ENCODE measurements at places on chromosomes 1 and 21. TPM values are rescaled to one million over a fixed set of nuclear protein-coding genes. Genes with fewer than 3 reads are reported as not detected.

Gene RPAP2
- total RNA-seq: 16.1 TPM

- DNase-seq: no peak
These were observed 3.8 kb downstream of the RGS2 start for GRCh38 chr1:192812420-192813209.

GRCh38 chr1:53465023-53465957, 6.1 kb downstream of the DMRTB1 start:
- DNase-seq: peak; percentile 14

DNA sequence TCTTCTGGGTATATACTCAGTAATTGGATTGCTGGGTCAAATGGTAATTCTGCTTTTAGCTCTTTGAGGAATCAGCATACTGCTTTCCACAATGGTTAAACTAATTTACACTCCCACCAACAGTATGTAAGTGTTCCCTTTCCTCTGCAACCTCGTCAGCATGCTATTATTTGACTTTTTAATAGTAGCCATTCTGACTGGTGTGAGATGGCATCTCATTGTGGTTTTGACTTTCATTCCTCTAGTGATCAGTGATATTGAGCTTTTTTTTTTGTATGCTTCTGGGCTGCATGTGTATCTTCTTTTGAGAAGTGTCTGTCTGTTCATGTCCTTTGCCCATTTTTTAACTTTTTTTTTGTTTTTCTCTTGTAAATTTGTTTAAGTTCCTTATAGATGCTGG, 279.4 kb downstream of the PTGER3 start:
- no peak for DNase-seq

DNA sequence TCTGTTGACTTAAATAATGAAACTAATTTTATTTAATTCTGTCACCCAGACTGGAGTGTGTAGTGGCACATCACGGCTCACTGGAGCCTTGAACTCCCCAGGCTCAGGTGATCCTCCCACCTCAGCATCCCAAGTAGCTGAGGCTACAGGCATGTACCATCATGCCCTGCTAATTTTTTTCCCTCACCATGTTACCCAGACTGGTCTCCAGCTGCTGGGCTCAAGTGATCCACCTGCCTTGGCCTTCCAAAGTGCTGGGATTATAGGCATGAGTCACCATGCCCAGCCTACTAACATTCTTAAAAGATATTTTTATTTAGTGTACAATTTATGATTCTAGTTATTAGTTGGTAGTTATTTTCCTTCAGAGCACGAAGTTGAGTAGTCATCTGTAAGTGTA, 49.5 kb downstream of the NRDC start:
- no peak for DNase-seq

Gene TLCD4
- 30.5 TPM for total RNA-seq

Gene LENEP
- not detected for total RNA-seq

- DNase-seq: peak; percentile 48
These were observed 1.3 kb upstream of the S100A10 start for GRCh38 chr1:151994956-151995355.

- DNase-seq: no peak
These were observed 403 bp downstream of the CCNL2 start for GRCh38 chr1:1398677-1399186.

Gene ANGPTL3
- not detected for total RNA-seq

DNA sequence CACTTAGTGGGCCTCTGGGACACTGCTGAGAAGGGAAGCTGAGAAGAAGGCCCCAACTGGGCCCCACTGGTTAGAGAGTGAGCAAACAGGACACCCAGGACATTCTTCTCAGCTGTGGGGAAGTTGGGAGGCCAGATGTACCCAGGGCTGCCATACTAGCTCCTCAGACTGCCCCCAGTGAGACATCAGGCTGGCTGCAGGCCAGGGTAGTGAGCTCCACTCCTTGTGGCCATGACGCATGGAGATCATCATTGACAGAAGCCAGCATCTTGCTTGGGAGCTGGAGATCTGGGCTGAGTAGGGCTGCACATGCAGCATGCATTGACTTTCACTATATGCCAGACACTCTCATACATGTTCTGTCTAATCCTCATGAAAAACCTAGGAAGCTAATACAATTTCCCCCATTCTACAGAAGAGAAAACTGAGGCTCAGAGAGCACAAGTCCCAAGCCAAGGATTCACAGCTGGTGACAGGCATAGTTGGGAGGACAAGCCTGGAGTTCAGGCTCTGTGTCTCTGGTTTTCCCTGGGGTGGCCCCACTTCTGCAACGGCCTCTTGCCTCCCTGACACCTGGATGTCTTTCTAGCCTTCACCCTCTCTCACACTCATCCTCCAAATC, 24.1 kb upstream of the MYCL start:
- no peak for DNase-seq

DNA sequence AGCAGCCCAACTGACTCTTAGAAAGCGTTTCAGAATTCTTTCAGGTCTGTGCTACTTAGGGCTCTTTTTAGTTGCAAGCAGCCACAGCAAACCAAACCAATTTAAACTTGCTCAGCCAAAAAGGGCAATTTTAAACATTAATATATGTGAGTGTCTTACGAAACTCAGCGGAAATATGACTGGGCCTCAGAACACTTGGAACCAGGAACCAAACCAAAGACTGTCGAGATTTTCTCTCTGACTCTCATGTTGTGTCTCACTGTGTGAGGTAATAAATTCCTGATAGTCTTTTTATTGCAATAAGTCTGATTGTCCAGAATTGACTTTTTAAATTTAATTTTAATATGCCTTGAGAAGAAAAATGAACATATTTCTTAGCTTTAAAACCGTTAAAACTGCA, 122.3 kb downstream of the SYF2 start:
- no peak for DNase-seq

DNA sequence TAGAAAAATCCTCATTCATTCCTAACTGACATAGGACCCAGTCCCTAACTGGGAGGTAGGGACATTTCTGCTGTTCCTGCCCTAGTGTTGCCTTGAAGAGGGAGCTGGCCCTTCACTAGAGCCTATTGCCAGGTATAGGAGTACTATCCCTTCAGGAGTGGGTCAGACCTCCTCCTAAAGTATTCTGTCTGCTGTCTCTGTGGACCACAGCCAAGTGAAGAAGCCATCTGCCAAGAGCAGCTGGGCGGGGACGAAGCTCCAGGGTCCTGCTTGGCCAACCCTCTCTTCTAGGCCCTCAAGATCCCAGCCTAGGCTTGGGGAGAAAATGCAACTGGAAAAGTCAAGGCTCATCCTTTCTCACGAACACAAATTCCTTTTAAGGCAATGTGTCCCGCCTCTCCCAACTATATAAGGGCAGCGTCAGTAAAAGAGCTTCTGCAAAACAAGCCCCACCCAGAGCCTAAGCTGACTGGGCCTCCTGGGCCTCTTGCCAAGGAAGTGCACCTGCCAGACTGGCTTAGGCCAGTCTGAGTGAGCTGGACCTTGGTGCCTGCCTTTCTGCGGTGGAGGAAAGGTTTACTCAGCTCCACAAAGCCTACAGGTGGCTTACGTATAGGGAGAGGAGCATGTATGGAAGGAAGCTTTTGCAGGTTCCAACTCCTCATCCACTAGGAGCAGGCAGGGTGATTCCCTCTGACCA, 638 bp upstream of the TUFT1 start:
- DNase-seq: peak; percentile 88

Gene RAVER2
- 15.4 TPM for total RNA-seq

DNA sequence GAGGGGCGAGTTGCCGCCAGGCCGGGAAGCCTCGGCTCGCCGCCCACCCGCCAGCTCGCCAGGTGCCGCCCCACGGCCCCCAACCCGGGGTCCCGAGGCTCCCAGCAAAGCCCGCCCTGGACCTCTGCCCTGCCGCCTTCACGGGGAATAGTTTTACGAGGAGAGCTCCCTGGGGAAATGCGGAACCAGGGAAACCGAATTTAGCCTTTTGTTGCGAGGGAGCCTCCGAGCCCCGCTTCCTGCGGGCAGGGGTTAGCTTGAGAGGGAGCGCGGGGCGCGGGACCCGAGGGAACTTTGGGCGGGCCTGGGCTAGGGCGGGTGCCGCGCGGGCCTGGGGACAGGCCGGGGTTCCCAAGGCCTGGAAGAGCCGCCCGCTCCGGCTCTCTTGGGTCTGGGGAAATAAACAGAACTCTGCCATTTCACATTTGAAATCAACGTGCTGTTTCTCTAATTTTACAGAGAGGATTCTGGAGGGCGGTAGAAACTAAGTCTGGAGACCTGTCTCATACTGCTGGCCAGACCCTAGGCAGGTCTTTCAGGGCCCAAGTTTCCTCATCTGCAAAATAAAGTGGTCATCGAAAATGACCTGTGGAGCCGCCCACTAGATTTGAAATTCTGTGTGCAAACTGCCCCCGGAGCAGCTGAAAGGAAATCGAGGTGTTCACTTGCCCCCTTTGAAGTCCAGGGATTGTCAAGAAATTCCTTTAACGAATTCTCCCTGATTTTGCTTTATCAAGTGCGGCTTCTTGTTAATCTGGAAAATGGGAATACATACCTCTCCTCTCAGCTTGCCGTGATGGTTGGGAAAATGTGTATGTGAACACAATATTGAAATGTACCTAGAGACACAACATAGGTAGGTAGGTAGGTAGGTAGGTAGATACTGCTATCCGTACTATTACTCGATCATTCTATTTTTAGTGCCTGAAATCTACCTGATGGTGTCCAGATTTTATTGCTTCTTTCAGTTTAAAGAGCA, 749 bp upstream of the GLUL start:
- peak; percentile 51 for DNase-seq

Gene PRUNE1
- 24.8 TPM for total RNA-seq

Gene PAPPA2
- 0.87 TPM for total RNA-seq

- DNase-seq: no peak
These were observed 973 bp downstream of the SDF4 start for GRCh38 chr1:1230656-1231399.

GRCh38 chr1:8396786-8397406, 79.0 kb downstream of the SLC45A1 start:
- no peak for DNase-seq

GRCh38 chr21:32312976-32313375, 14.3 kb downstream of the MRAP start:
- no peak for DNase-seq

- DNase-seq: no peak
These were observed 33.6 kb upstream of the LHX8 start for GRCh38 chr1:75100481-75101092.

- DNase-seq: no peak
These were observed 72.1 kb upstream of the DISP3 start for GRCh38 chr1:11406845-11407244.

GRCh38 chr1:235275836-235276235, 52.1 kb downstream of the ARID4B start:
- DNase-seq: no peak

Gene OR2T33
- not detected for total RNA-seq

DNA sequence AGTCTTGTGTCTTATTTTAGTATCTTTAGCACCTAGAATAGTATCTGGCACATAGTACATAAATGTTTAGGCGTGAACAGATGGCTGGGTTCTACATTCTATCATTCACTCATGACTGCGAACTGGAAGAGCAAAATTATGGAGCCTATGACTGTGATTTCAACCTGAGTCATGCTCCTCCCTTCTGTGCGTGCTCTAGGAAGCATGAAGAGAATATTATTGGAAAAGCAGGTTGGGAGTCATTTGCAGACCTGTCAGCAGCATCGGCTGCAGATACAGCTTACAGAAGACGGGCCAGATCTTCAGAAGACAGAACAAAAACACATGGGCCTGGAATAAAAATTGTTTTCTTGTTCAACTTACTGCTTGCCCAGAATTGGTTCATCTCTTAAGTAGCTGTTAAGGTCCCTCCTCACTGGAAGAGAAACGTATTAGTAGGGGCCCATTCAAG, 344.0 kb upstream of the USP24 start:
- DNase-seq: no peak

GRCh38 chr1:181804989-181805388, 256.5 kb downstream of the ZNF648 start:
- no peak for DNase-seq

GRCh38 chr1:97797403-97798183, 123.2 kb downstream of the DPYD start:
- DNase-seq: peak; percentile 4

DNA sequence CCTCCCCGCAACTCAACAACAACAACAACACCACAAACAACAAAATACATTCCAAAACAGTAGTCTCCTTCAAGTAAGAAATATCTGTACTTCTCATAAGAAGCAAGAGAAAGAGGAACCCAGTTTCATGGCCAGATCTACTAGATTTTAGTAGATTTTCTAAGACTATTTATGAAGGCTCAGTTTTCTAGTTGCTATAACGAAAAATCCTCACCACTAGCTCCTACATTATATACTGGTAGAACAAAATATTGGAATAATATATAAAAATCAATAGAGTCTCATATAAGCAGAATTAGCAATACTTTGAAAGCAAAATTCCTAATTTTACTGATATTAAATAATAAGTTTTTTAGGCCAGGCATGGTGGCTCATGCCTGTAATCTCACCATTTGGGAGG, 86.9 kb downstream of the LYST start:
- DNase-seq: no peak

- no peak for DNase-seq
These were observed 17.8 kb upstream of the PLA2G2E start for GRCh38 chr1:19941206-19941568.

DNA sequence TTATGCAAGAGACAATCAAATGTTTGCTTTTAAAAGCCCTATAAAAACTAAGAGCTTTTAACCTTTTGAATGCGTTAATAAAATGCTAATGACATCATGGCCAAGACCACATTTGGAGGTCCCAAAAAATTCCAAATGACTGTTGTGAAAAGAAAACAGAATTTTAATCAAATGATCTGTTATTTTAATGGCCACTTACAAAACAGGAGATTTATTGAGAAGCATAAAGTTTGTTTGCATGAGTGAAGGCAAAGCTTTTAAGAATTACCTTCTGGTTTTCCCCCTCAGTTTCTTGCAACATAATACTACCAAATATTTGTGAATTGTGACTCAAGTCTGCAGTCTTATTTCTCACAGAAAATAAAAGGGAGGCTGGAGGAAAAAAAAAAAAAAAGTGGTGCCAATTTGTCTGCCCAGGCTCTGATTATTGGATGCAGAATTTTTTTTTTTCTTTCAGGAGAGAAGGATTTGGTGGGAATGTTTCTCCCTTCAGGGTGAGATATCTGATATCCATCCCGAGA, 60.7 kb downstream of the GORAB start:
- no peak for DNase-seq

GRCh38 chr21:46457801-46458314, 833 bp upstream of the DIP2A start:
- peak; percentile 59 for DNase-seq

- no peak for DNase-seq
These were observed 70.7 kb upstream of the CAMK1G start for GRCh38 chr1:209512821-209513220.

- peak; percentile 93 for DNase-seq
These were observed 18.1 kb downstream of the USP48 start for GRCh38 chr1:21764615-21765423.

Gene PADI2
- 0.42 TPM for total RNA-seq

- peak; percentile 47 for DNase-seq
These were observed 59.3 kb downstream of the H3-3A start for GRCh38 chr1:226121587-226122400.

Gene CD247
- 1.4 TPM for total RNA-seq

DNA sequence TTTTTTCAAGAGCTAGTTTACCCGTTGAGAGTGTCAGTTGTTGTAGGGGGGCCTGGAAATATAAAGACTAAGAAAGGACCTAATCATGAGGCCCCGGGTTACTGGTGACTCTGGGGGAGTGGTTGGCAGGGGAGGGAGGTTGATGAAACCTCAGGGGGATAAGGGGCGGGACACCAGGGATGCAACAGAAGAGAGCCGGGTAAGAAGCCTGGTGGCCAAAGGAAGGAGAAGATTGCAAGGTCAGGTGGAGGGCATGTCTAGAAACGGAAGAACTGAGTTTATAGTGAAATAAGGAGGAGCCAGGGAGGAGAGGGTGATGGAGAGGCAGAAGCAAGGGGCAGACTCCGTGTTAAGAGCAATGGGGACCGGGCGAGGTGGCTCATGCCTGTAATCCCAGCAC, 12.5 kb upstream of the SPOCD1 start:
- peak; percentile 9 for DNase-seq

GRCh38 chr1:213947200-213947801, 40.5 kb upstream of the PROX1 start:
- no peak for DNase-seq

Measured in adrenal gland (tissue), 19 donors.